ENCODE measurements at places on chromosomes 2 and 18. TPM values are rescaled to one million over a fixed set of nuclear protein-coding genes. Genes with fewer than 3 reads are reported as not detected.

- ATAC-seq = no peak
Observed at GRCh38 chr2:205609113-205609512, 73.2 kb upstream of the NRP2 start.

DNA sequence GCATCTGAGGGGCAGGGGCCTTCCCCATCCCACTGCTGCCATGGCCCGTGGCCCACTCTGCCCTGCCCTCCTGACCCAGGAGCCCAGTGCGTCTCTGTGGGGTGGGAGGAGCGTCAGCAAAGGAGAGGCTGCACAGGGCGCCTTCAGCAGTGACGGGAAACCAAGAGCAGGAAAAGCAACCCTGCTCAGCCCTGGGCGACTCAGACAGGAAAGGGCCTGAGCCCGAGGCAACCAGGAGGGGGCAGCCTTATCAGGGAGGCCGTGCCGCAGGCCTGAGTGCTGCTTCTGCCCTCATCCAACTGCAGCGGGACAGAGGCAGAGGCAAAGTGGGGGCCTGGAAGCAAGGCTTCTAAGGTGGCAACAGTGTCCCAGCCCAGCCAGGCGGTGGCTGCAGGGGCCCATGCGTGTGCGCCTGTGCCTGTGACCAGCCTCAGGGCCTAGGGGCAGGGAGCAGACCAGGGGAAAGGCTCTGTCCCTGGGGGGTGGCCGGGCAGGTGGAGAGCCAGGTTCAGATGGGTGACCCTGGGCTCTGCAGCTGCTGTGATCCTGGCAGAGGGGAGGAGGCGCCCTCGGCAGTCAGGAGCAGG is 23.3 kb upstream of the ALPI start:
- no peak for ATAC-seq

GRCh38 chr2:138626148-138626547 is 124.6 kb downstream of the SPOPL start:
- no peak for ATAC-seq

- ATAC-seq = peak; percentile 36
Observed at GRCh38 chr2:51103205-51103604, 71.3 kb upstream of the NRXN1 start.

GRCh38 chr2:61978522-61978921 is 73.0 kb downstream of the COMMD1 start:
- no peak for ATAC-seq

DNA sequence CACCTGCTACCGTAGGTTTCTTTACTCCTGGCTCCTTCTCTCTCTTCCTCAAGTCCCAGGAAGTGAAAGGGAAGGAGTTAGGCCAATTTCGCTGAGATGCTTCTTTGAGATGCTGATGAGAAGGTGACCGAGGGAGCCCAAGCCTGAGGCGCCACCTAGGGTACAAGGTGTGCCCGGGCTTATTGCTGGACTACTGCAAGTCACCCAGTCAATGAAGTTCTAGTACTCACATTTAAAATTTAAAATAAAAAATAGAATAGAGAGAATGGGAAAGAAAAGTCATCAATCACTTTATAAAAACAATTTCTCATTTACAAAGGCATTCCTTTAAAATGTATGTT is 45.3 kb downstream of the ACAA2 start:
- ATAC-seq = no peak

DNA sequence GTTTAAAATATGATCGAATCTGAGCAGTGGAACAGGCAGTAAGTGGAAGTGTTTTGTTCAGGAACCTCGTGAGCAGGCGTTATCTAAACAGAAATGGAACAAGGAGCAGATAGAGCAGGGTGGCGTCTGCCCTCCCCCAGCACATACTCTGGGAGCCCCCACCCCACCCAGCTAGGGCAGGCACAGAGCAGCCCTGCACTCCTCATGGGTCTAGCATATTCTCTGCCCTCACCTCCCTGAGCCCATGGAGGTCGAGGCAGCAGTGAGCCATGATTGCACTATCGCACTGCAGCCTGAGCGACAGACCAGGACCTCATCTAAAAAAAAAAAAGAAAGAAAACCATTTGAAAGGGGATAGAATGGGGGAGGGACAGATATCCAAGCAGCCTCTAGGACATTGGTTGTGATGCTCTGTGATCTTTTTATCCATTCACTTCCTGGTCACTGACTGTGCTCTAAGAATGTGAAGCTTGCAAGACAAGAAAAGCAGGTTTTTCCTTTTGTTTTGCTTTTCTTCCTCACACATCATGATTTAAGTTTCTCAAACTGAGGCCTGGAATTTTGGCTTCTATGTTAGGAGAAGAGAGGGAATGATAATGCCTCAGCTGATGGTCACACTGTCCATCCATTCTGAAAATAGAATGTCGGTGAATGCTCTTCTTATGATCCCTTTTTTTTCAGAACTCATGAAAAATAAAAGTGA is 3.1 kb downstream of the MLPH start:
- ATAC-seq = no peak

GRCh38 chr2:207258263-207258991 is 92.7 kb upstream of the KLF7 start:
- peak; percentile 94 for ATAC-seq

GRCh38 chr2:191228333-191228732 is 16.9 kb upstream of the MYO1B start:
- no peak for ATAC-seq

GRCh38 chr2:98123286-98123685 is 36.3 kb downstream of the VWA3B start:
- ATAC-seq = no peak

DNA sequence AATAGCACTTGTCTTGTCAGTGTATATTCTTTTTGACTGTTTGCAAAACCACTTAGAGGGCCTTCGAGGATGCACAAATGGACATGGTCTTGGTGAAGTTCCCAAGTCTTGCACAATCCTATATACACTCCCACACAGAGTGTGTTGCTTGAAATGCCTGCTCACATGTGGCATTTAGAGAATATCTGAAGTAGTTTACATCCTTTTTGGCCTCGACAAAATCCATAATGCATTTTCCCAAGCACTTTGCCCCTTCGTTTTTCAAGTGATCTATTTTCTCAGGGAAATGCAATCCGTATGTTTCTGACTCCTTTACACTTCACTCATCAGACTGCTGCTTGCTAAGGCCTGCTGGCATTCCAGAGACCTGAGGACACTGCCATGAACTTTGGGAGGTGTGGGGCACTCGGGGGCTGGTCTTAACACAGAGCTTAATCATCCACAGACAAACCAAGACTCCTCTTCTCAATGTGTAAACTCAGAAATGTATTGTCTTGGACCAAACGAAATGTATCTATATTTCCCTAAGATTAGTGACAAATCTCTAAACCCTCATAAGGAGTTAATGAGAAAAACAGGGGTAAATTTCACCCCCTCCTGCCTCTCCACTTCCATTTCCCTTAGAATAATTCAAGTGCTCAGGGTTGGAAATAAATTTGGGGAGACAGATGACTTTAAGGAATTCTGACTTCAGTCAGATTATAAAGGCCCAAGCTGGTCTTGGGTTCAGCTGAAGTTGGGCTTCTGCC is 219.3 kb upstream of the APCDD1 start:
- ATAC-seq = peak; percentile 84

- no peak for ATAC-seq
Observed at GRCh38 chr2:1045109-1045508, 94.5 kb downstream of the SNTG2 start.

GRCh38 chr2:36478332-36478738 is 119.6 kb downstream of the FEZ2 start:
- ATAC-seq = peak; percentile 76

GRCh38 chr18:62170857-62171256 is 16.0 kb downstream of the PIGN start:
- ATAC-seq = no peak

DNA sequence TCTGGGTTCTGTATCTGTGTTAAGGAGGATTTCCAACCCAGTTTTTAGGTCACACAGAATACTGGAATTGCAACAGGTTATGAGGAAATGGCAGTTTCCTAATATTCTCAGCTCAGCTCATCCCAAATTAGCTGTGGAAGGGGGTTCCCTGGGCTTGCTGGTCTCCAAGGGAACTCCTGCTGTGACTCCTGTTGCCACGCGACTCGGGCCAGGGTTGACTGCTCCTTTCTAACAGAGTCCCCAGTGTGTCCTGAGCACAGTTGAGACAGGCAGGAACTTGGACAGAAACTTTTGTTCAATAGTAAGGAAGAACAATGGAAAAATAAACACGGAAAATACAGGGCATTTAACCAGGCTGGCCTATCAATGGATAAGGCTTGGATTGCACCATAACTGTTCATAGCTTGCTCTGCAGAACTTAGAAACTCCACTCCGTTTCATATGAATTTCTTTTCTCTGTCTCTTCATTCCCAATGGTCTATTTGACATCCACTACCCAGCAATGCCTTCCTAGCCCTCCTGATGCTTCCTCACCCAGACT is 3.8 kb upstream of the ROCK2 start:
- no peak for ATAC-seq

GRCh38 chr18:9758624-9759075 is 50.5 kb downstream of the RAB31 start:
- no peak for ATAC-seq

DNA sequence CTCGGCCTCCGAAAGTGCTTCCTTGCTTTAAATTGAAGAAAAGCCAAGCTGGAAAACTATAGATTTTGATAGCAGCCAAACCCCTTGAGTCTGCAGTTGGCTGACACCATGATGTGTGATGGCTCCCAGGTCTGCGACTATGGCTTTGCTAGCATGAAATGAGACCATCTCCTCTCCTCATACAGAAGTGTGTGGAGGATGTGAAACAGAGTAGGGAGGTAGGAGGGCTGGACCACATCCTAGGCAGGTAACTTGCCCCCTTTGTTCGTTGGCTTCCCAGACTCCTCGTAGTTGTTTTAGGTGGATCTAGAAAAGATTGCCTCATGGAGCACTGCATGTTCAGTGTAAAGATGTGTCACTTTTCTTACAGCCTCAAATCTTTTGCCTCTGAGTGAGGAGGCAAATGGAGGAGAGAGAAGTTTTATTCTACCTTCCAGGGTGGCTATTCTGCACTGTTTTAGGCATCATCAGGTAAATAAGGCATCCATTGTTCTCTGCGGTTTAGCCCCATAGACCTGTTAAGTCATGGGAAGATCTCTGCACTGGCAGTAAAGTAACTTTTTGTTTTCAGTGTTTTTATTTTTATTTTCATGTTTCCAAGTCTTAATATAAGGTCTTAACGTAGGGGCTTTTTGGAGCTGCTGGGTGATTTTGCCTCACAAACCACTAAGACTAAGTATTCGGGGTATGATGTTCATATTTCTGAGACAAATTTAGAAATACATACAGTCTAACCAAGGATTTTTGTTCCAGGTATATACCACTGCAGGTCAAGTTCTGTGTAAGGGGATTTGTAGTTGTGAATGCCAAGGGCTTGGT is 40.1 kb downstream of the MGAT5 start:
- ATAC-seq = no peak

DNA sequence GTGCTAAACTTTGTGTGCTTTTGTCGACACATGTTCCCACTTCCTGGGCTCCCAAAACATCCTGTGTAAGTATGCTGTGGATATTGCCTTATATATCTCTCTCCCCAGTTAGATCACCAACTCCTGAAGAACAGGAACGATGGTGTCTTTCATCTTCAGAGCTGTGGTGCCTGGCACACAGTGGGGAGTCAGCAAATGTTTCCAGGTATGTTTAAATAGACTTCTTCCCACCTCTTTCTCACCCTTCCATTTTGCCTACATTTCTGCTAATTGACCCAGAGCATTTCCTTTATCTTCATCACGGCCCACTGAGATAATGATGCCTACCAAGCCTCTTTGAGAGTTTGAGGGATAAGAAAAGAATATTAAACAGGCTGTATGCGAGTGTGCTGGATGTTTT is 60.7 kb downstream of the RND3 start:
- ATAC-seq = no peak

DNA sequence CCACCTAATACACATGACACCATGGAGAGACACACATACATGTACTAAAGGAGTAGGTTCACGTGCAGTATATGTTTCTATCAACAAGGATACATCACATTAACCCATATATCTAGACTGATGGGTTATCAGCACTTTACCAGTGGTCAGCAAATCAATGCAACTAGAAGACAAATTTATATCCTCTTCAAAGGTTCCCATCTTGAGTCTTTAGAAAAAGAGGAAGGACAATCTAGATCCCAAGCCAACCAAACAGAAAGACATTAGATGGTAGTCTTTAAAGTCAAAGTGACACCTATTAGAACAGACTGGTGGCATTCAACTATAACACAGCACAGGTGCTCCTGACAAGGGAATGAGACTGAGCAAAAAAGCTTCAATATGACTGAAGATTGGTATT is 13.8 kb upstream of the SERTAD2 start:
- no peak for ATAC-seq

GRCh38 chr2:140270224-140270623 is 1490.0 kb upstream of the NXPH2 start:
- ATAC-seq = no peak

- ATAC-seq = no peak
Observed at GRCh38 chr2:210230984-210231383, 5.7 kb upstream of the ACADL start.

GRCh38 chr18:78822949-78823285 is 156.7 kb upstream of the SALL3 start:
- no peak for ATAC-seq

- no peak for ATAC-seq
Observed at GRCh38 chr2:124999906-125000305, 974.8 kb downstream of the CNTNAP5 start.

DNA sequence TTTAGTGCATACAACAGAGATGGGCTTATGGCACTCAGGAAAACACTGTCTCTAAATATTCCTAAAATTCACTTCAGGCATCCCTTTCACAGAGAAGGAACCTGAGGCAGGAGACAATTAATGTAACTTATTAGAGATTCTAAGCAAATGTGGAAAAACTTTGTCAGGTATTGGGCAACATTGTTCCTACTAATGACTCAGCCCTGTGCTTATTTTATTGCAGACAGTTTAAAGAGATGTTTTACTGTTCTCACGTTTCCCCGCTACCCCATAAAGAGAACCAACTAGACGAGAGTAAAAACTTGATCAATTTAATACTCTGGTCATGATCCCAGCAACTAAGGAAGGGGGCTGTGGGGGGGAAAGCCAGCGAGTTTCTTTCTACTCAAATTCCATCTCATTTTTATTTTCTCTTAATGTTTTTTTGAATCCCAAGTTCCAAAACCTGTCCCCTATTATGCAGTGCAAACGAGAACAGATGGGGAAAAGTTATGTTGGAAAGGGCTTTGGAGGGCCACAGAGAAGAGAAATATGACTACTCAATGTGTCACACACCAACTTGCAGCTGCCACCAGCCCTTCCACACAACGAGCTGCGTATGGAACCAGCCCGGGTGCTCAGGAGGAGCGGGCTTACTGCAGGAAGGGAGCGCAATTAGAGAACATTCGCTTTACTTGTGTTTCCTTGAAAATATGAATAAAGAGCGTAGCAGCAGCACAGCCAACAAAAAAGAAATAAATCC is 18.7 kb upstream of the ACVR1 start:
- no peak for ATAC-seq

Gene MARCHF4
- total RNA-seq = not detected

Gene CMPK2
- 3.1 TPM for total RNA-seq

Gene TMEM131
- 32.0 TPM for total RNA-seq

Gene RASGRP3
- 6.9 TPM for total RNA-seq

Gene PAIP2B
- total RNA-seq = 16.2 TPM

Gene ANKRD29
- total RNA-seq = 9.4 TPM

Gene OSR1
- total RNA-seq = 30.7 TPM

Gene SH2D6
- total RNA-seq = not detected

Gene SLC4A5
- total RNA-seq = 1.8 TPM

Measured in gastroesophageal sphincter (tissue), 4 donors.